Transverse colon (tissue), 4 donors: ENCODE measurements at places on chromosomes 16 and 17.

GRCh38 chr16:4307215-4308037, 8.4 kb upstream of the GLIS2 start:
- peak; percentile 95 for DNase-seq

- DNase-seq: no peak
Measured at GRCh38 chr17:40306395-40306794, 2.6 kb upstream of the RARA start.

- no peak for DNase-seq
Measured at GRCh38 chr16:78385086-78385805, 285.8 kb downstream of the WWOX start.

GRCh38 chr16:24858219-24859041, 12.7 kb downstream of the SLC5A11 start:
- peak; percentile 63 for DNase-seq

DNA sequence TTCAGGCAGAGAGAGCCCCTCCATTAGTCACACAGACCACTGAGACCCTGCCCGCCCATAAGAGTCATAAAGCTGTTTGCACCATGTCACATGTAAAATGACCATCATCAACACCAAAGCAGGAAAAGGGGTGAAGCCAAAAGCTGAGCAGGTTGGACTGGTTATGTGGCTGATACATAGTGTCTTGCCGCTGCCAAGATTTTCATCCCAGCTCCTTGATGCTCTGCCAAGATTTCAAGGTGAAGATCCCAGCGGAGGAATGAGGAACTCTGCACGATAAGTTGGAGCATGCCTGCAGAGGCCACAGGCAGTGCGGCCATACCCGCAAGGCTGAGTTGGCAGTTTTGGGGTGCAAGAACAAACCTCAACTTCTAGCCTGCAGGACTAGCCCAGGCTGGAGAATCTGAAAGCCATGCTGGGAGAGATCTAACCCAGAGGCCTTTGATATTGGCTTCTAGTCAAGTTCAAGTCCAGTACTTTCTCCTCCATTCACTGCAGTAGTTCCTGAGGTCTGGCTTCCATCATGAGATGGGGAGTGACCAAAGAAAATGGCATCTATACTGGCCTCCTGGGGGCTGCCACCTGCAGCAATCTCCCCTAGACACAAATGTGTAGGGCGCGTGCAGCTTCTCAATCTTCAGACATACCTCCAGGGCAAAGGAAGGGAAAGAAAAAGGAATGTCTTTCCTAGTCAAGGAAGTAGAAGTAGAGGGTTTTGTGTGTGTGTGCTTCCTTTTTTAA, 79.7 kb upstream of the NOL11 start:
- peak; percentile 47 for DNase-seq
